CD4-positive, alpha-beta T cell treated with Interleukin-17A for 4 hours (primary cell): ENCODE measurements at places on chromosomes 16 and 17.

DNA sequence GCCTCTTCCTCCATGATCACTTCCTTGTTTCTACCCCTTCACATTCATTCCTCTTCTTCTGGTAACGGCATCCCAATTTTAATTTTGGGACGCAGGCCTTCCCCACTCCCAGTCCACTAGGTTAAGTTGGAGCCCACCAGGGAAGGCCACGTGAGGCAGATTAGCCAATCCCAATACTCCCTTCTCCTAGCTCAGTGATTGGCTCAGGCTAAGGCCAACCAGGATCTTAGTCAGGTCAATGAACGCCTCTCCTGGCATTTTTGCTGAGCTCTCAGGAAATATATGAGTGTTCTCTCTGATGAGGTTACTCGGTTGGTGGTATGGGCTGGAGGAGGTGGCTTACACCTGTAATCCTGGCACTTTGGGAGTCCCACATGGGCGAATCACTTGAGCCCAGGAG lies 15.4 kb downstream of the SEZ6L2 start:
- no peak for DNase-seq

- DNase-seq = no peak
Observed at GRCh38 chr17:828761-829160, 46.6 kb downstream of the MRM3 start.

DNA sequence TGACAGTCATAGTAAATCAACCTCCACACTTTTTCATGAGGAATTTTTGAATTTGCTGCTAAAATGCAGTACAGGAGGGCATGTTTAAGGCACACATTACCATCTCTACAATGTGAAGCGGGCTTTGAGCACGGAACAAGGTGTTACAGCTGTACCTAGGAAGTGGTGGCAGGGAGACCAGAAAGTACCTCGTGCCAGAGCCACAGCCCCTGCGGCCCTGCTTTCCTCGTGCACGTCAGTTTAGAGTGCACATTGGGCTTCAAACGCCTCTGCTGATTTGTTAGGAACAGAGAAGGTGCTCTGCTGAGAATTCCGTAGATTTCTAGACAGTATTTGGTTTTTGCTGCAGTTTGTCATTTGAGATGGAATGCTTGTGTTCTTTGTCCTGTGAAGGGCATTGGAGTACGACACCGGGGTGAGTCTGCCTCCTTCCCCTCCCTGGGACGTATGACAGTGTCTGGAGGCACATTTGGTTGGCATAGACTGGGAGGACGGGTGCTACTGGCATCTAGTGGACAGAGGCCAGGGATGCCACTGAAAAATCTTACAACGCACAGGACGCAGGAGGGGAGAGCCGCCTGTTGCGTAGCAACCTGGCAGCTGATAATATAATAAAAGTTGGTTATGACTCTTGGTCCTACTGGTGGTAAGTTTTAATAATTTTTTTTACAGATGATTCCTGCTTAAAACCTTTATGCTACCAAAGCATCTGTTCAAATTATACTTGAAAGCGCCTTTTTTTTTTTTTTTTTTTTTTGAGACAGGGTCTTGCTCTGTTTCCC lies 9.1 kb downstream of the FOXK2 start:
- no peak for DNase-seq

GRCh38 chr17:57929386-57929785 lies 25.8 kb downstream of the CUEDC1 start:
- DNase-seq = no peak
